NCI-H345 (cell line): ENCODE measurements at places on chromosomes 5 and 9.

- no peak for DNase-seq
Observed at GRCh38 chr5:114056185-114056538, 305.7 kb upstream of the KCNN2 start.

DNA sequence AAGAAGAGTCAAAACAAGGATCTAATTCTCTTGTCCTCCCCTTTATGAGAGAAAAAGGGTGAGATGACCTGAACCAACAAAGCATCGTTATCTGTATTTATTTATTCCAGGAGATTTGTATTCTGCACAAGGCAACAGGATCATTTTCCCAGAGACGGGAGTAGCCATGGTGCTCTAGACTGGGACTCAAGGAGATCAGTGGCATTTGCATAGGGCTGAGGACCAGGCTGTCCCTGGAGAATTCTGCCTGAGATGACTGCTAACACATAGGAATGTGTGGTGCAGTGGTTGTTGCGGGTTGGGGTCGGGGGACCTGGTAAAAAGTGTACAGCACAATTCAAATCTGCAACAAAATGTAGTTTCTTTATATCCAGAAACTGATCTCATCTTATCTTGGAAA, 22.3 kb upstream of the ZNF474 start:
- no peak for DNase-seq

GRCh38 chr5:100827481-100827889, 75.6 kb downstream of the ST8SIA4 start:
- peak; percentile 93 for DNase-seq

DNA sequence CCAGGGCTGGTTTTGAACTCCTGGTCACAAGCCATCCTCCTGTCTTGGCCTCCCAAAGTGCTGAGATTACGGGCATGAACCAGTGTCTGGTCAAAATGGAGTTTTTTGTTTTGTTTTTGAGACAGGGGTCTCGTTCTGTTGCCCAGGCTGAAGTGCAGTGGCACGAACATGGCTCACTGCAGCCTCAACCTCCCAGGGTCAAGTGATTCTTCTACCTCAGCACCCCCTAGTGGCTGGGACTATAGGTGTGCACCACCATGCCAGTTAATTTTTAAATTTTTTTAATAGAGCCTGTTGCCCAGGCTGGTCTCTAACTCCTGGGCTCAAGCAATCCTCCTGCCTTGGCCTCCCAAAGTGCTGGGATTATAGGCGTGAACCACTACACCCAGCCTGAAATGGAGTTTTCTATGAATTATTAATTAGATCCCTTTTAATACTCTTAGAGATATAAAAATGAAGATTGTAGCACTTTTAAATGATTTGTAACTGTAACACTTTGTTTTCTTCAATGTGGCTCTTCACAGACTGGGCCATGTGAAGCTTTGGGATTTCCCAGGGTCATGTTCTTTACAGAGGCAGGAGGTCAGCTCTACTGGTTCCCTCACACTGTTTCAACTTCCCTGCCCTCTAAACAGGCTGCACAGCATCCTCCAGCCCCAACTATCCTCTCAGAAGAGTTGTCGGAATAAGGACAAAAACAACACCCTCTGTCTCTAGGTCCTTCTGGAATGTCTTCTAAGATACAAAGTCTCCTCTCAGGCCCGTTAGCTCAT, 32.7 kb upstream of the SPARC start:
- DNase-seq = no peak
